ENCODE measurements at places on chromosomes 1 and 21.

DNA sequence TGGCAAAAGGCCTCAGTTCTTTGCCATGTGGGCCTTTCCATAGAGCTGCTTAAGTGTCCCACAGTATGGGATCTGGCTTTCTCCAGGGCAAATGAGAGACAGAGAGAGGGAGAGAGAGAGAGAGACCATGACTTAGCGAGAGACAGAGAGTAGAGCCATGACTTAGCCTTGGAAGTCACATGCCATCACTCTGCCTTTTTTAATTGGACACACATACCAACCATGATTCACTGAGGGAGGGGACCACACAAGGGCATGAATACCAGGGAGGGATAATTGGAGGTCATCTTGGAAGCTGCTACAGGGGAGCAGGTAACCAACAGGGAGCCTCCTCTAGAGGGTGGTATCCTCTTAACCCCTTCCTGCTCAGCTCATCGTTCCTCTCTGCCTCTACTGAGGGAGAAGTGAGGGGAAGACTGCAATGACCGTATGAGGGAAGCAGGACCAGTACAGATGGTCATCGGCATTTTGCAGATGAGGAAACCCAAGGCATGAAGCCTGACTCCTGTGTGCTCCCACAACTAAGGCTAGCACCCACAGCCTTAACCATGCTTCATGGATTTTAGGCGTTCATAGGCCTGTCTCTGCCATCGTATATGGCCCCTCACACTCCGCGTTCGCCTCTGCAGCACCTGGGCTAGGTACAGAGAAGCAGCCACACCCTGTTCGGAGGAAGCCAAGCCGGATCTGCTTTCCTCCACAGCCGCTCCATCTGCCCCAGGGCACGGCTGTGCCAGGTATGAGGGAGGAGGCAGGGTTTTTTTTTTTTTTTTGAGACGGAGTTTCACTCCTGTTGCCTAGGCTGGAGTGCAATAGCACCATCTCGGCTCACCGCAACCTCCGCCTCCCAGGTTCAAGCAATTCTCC, 38.6 kb downstream of the MEF2D start:
- no peak for DNase-seq

DNA sequence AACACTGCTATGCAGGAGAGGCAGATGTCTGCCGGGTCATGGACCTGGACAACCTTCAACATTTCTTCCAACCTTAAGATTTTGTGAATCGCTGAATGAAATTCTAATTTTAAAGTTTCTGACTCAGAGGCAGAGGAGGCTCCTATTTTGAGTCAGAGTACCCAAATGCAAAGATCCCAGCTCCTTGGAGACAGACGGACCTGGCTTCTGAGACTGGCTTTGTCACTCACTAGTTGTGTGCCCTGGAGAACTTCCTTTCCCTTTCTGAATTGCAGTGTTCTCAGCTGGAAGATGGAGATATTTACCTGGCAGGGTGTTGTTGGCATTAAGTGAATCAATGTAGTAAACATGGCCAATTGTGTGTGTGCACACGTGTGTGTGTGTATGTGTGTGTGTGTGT, 51.9 kb downstream of the IER5 start:
- DNase-seq, result no peak

DNA sequence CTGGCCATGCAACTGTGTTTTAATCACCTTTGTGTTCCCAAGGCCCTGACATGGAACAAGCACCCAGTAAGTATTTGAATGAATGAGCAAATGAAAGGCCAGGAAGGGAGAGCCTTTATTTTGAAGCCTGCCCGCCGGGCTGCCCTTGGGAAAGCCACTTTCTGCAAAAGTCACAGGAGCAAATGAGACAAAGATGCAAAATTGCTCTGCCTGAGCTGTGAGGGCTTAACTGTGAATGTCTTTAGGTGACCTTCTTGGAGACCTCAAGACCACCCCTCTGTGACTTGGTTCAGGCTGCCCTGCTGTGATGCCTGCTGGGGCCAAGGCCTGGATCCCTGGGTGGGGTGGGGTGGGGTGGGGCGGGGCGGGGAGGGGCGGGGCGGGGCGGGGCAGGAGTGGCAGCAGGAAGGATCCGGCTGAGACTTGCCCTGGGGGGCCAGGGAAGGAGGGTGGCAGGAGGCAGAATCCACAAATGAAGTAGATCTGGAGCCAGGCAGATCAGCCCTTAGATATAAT, 54.0 kb downstream of the RUNX3 start:
- DNase-seq, result no peak

- no peak for DNase-seq
Observed at GRCh38 chr1:171807556-171807955, 26.1 kb downstream of the METTL13 start.

DNA sequence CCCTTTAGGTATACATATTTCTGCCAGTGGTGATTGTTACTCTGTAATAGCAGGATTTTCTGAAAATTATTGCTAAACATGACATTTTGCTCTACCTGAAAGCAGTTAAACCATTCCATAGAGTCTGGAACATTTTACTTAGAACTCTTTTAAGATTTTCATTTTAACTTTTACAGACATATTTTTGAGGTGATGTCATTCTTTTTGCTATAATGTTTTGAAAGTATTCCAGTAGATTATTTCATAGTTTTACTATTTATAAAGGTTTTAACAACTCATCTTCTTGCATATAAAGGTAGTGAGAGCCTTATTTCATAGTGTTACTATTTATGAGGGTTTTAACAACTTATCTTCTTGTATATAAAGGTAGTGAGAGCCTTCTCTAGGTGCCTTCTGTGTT, 42.9 kb downstream of the PTBP2 start:
- no peak for DNase-seq

- no peak for DNase-seq
Observed at GRCh38 chr1:28329395-28330153, 734 bp downstream of the MED18 start.

DNA sequence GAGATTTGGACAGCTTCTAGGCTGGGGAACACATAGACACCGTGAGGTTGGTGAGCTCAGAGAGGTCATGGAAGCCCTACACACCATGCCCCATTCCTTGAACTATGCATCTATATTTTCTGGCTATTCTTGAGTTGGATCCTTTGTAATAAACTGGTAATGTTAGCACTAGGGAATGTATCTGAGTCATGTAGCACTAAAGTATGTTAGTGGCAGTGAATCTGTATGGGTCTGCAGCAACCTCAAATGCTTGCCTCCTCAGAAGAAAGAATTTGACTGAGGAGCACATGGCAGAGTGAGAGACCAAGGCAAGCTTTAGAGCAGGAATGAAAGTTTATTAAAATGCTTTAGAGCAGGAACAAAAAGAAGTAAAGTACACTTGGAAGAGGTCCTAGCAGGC, 43.7 kb upstream of the LRRC7 start:
- DNase-seq, result no peak

GRCh38 chr1:91900562-91900961, 14.6 kb upstream of the TGFBR3 start:
- DNase-seq, result no peak

GRCh38 chr1:63623952-63624351, 30.7 kb downstream of the PGM1 start:
- DNase-seq, result no peak

DNA sequence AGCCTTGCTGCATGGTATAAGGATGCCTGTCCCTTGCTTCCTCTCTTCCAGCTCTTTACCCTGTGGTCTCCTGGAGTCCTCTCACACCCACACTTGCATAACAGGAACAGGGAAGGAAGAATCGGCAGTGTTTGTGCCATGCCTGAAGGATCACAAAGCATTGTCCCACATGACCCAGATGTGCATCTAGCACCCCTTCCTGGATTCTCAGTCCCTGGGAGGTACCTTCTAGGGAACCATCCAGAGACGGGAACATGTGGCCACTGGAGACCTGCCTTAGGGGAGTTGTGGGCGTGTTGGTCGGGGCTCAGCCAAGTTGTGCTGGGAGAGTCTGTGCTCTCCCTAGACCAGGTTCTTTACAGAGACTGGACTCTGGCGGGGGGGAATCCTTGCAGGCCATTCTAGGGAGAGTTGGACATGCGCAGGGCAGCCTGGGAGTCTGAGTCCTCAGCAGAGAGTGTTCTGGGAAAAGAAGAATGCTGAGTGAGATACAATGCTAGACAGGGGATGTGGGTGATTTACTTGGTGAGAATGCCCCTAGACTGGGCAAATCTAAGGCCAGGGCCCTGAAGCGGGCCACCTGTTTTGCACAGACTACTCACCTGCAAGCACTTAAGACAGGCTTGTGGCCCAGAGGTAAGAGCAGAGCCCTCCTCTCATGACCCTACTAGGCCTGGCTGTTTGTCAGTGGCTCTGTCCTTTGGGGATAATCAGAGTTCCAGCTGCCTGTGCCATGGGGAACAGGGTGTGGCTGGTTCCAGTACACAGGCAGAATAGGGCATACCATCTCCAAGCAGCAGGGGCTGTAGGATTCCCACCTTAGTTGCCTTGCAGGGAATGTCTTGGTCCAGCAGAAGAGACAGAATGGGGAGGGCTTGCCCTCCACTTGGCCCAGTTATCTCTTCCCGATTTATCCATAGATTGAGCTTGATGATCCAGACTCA, 89.8 kb downstream of the MAN1C1 start:
- no peak for DNase-seq

- DNase-seq, result no peak
Observed at GRCh38 chr21:43873673-43874072, 8.7 kb downstream of the AGPAT3 start.

GRCh38 chr1:11042995-11043874, 3.8 kb downstream of the MASP2 start:
- no peak for DNase-seq

DNA sequence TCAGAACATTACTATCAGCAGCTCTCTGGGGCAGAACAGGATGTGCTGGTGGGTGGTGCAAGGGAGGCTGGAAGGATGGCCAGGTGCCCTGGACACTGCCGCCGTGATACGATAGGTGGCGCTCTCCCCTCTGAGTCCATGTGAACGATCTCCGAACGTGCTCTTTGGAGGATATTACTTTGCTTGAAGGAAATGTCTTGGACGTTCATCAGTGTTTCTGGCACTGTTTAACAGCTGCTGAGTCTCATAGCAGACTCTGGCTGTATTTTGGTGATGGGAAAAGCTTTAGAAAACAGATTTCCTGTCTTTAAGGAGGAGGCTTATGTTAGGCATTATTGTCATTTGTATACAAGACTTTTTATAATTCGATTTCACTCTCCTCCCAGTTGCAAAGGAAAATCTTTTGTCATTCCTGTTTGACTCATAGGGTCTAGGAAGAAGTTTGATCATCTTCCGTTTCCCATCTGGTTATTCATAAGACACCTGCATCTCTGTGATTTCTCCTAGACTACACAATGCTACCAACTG, 386.2 kb upstream of the ADGRL2 start:
- DNase-seq, result peak; percentile 52

DNA sequence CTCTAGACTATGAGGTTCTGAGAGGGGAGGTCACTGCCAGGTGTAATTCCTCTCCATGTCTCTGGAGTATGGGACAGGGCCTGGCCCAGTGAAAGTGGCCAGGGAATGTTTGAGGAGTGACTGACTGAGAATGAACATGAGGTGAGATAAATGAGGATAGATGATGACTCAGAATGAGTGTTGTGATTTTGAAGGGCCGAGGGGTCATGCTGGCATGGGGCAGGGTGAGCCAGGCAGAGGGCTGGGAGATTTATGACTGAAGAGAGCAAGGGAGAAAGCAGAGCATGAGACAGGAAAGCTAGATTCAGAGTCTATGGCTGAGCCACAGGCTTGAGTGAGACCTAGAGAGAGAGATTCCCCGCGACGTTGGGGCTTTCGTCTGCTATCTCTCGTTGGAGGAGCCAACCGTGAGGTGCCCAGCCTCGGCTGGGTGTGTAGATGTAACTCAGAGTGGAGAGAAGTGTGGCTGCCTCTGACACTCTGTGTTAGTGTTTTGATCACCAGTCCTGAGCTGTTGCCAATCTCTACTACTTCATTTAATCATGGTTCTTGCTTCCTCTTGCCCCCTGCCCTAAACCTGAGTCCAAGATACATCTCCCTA, 50.1 kb downstream of the FOXD2 start:
- no peak for DNase-seq

DNA sequence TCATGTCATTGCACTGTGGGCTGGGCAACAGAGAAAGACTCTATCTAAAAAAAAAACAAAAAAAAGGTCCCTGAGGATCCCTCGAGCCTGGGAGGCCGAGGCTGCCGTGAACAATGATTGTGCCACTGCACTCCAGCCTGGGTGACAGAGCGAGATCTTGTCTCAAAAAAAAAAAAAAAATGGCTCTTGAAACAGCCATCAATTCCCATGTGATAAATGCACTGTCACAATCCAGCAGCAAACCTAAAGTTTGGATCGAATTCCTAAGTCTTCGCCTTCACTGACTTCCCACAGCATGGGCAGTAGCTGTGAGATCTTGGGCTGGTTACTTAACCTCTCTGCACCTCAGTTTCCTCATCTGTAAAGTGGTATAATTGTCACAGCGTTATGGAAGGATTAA, 43.5 kb downstream of the IGSF3 start:
- DNase-seq, result no peak

- no peak for DNase-seq
Observed at GRCh38 chr1:115951560-115951959, 24.8 kb upstream of the SLC22A15 start.

Measured in HuH-7 (cell line).